ENCODE measurements at places on chromosomes 12 and 14.
A peak's percentile ranks its signal among the peaks of the same experiment; 100 is the strongest.

- DNase-seq: no peak
- no peaks in the 10 kb centered on the region for H3K36me3 ChIP-seq
- no peak overlapping the region for H3K27ac ChIP-seq
- no peak overlapping the region for H3K4me3 ChIP-seq
- H3K4me1 ChIP-seq: peaks cover 19% of the 10 kb centered on the region
Observed at GRCh38 chr14:31941487-31941886, 135.6 kb upstream of the ARHGAP5 start.

DNA sequence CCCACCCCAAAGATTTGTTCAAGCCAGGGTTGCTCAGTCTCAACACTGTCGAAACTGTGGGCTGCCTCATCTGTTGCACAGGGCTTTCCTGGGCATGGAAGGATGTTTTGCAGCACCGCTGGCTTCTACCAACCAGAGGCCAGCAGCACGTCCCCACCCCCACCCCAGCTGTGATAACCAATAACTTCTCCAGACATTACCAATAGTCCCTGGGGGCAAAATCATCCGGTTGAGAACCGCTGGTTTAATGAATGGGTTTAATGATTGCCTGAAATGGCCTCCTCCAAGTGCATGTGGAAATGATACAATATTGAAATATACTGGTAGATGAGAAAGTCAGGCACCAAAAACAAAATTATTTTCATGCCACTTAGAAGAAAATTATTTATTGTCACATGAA is 44.5 kb downstream of the RIMBP2 start:
- no peaks in the 10 kb centered on the region for H3K4me1 ChIP-seq
- H3K27ac ChIP-seq: no peak overlapping the region
- H3K4me3 ChIP-seq: no peak overlapping the region
- DNase-seq: no peak
- H3K27me3 ChIP-seq: peaks cover 2% of the 10 kb centered on the region

DNA sequence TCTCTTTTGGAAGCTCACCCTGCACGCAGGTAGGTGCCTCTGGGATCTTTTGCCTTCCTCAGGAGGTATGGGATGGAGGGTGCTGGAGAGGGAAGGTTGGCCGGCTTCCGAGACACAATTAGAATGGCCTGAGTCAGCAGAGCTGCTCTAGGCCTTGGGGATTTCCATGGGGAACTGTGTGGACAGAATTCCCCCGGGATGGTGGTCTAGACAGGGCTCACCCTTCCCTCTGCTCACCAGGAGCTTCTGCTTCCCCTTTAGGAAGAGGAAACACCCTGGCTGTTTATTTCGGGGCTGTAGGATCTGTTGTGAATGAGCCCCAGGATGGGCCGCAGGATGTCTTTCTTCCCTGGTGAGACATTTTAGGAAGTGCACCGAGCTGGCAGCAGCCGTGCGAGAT is 43.7 kb upstream of the TMED10 start:
- H3K36me3 ChIP-seq: no peaks in the 10 kb centered on the region
- H3K27ac ChIP-seq: no peak overlapping the region
- no peak for DNase-seq
- H3K27me3 ChIP-seq: peaks cover 2% of the 10 kb centered on the region

DNA sequence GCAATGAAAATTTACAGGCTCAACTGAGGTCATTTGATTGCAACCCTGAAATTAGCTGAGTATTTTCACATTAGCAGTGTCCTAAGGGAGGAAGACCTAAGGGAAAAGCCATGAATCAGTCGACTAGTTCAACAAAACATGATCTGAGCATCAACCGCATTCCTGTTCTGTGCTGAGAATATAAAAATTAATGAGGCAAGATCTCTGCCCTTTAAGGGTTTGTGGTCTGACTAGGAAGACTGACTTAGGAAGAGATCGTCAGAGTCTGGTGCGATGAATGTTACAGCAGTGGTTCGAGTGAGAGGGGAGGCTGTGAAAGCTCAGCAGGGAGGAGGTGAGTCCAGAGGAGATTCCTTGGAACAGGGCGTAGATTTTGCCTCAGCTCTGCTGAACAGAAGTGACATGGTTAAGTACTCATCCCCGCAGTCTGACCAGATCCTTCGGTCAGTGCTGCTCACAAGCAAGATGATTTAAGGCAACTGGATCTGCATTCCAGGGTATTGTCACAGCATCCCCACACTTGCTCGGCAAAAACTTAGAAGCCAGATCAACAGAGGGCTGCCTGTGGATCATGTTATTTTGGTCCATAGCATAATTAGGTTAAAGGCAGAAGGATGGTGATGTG is 49.6 kb downstream of the BMAL2 start:
- H3K4me1 ChIP-seq: peaks cover 2% of the 10 kb centered on the region
- no peak for DNase-seq
- H3K27me3 ChIP-seq: no peaks in the 10 kb centered on the region
- H3K4me3 ChIP-seq: no peak overlapping the region
- H3K27ac ChIP-seq: no peak overlapping the region
- H3K36me3 ChIP-seq: peaks cover 5% of the 10 kb centered on the region

DNA sequence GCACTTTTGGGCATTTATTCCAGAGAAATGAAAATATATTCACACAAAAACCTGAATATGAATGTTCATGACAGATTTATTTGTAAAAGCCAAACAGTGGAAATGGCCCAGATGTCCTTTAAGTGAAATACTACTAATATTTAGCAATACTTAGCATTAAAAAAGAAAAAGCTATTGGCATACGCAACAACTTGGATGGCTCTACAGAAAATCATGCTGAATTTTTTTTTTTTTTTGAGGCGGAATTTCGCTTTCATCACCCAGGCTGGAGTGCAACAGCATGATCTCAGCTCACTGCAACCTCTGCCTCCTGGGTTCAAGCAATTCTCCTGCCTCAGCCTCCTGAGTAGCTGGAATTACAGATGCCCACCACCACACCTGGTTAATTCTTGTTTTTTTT is 24.1 kb downstream of the FGD6 start:
- no peaks in the 10 kb centered on the region for H3K4me1 ChIP-seq
- no peak overlapping the region for H3K27ac ChIP-seq
- H3K27me3 ChIP-seq: no peaks in the 10 kb centered on the region
- DNase-seq: no peak

GRCh38 chr12:65891219-65891618 is 66.9 kb downstream of the HMGA2 start:
- H3K27me3 ChIP-seq: peaks cover 27% of the 10 kb centered on the region
- no peak for DNase-seq
- no peak overlapping the region for H3K4me3 ChIP-seq
- H3K27ac ChIP-seq: no peak overlapping the region
- no peaks in the 10 kb centered on the region for H3K36me3 ChIP-seq

DNA sequence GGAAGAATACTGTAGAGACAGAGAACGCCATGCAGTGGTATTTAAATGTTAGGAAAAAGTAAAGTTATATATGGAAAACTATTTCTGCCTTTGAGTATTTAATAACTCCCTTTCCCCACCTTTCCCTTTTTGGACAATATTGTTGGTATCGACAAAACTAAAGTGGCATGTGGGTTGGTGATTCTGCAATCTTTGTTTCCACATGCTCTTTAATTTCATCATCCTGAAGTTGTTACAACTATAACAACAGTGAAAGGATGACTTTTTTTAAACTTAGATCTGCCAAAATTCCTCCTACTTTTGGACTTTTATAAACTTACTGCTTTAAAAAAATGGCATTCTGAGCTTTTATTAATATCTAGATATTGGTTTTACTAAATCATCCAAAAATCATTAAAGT is 25.3 kb downstream of the TTC8 start:
- no peak overlapping the region for H3K27ac ChIP-seq
- H3K4me3 ChIP-seq: no peak overlapping the region
- H3K4me1 ChIP-seq: no peaks in the 10 kb centered on the region

GRCh38 chr12:121468499-121468801 is 68.5 kb downstream of the RNF34 start:
- no peak for DNase-seq
- H3K4me3 ChIP-seq: no peak overlapping the region
- no peak overlapping the region for H3K27ac ChIP-seq
- no peaks in the 10 kb centered on the region for H3K27me3 ChIP-seq
- H3K4me1 ChIP-seq: peaks cover 27% of the 10 kb centered on the region

- no peak overlapping the region for H3K4me3 ChIP-seq
- peaks cover 62% of the 10 kb centered on the region for H3K4me1 ChIP-seq
- DNase-seq: no peak
Observed at GRCh38 chr12:46177025-46177424, 91.8 kb downstream of the SLC38A1 start.

GRCh38 chr12:74889073-74889472 is 320.6 kb downstream of the KCNC2 start:
- H3K4me3 ChIP-seq: no peak overlapping the region
- no peaks in the 10 kb centered on the region for H3K27me3 ChIP-seq
- peaks cover 30% of the 10 kb centered on the region for H3K4me1 ChIP-seq
- no peak for DNase-seq
- H3K27ac ChIP-seq: no peak overlapping the region

GRCh38 chr12:93135286-93136239 is 206.5 kb upstream of the EEA1 start:
- H3K36me3 ChIP-seq: no peaks in the 10 kb centered on the region
- H3K27ac ChIP-seq: peak overlapping the region; percentile 7
- H3K4me1 ChIP-seq: peaks cover 34% of the 10 kb centered on the region
- no peak for DNase-seq
- H3K4me3 ChIP-seq: no peak overlapping the region

- H3K27me3 ChIP-seq: no peaks in the 10 kb centered on the region
- no peaks in the 10 kb centered on the region for H3K36me3 ChIP-seq
- no peak for DNase-seq
- H3K4me1 ChIP-seq: no peaks in the 10 kb centered on the region
- H3K27ac ChIP-seq: no peak overlapping the region
- H3K4me3 ChIP-seq: no peak overlapping the region
Observed at GRCh38 chr14:25756876-25757275, 706.9 kb upstream of the STXBP6 start.

- no peaks in the 10 kb centered on the region for H3K4me1 ChIP-seq
- no peaks in the 10 kb centered on the region for H3K36me3 ChIP-seq
- H3K27me3 ChIP-seq: no peaks in the 10 kb centered on the region
- H3K27ac ChIP-seq: no peak overlapping the region
- no peak for DNase-seq
Observed at GRCh38 chr12:40635141-40635731, 57.0 kb upstream of the CNTN1 start.

GRCh38 chr12:40971911-40972310 is 216.2 kb upstream of the PDZRN4 start:
- H3K27me3 ChIP-seq: no peaks in the 10 kb centered on the region
- no peaks in the 10 kb centered on the region for H3K36me3 ChIP-seq
- no peak for DNase-seq
- no peak overlapping the region for H3K4me3 ChIP-seq
- H3K4me1 ChIP-seq: no peaks in the 10 kb centered on the region

- H3K4me1 ChIP-seq: peaks cover 8% of the 10 kb centered on the region
- no peak overlapping the region for H3K27ac ChIP-seq
- H3K4me3 ChIP-seq: no peak overlapping the region
- no peaks in the 10 kb centered on the region for H3K36me3 ChIP-seq
Observed at GRCh38 chr14:22648506-22648905, 4.4 kb upstream of the OR6J1 start.

GRCh38 chr12:7162691-7163114 is 26.8 kb upstream of the PEX5 start:
- peak; percentile 30 for DNase-seq
- peaks cover 6% of the 10 kb centered on the region for H3K4me1 ChIP-seq
- H3K27me3 ChIP-seq: peaks cover 26% of the 10 kb centered on the region
- H3K36me3 ChIP-seq: peaks cover 4% of the 10 kb centered on the region
- H3K4me3 ChIP-seq: no peak overlapping the region

- H3K4me1 ChIP-seq: peaks cover 67% of the 10 kb centered on the region
- H3K4me3 ChIP-seq: peak overlapping the region; percentile 94
- peaks cover 60% of the 10 kb centered on the region for H3K36me3 ChIP-seq
- DNase-seq: no peak
Observed at GRCh38 chr12:119992129-119992705, 3.2 kb downstream of the BICDL1 start.

DNA sequence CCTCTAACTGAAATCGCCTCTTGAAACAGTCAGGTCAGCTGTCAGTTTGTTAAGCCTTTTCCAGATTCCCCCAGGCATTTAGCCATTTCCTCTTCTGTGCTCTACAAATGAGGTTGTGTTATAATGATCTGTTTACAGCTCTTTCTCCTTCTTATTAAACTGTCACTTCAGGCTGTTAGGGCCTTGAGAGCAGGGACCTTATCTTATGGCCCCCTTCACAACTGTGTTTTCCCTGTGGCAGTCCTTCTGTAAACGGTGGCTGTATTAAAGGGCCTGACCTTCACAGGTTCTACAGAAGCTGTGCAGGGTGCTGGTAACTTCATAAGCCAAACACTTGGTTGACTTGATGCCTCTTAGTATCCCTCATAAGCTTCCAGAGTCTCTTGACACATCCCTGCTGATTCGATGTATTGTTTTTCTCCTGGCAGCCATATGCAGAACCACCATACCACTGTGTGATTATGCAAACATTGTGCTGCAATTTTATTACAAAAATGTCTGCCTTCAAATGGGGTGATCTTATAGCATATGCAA is 104.7 kb downstream of the PLEKHA5 start:
- H3K4me1 ChIP-seq: peaks cover 11% of the 10 kb centered on the region
- H3K4me3 ChIP-seq: no peak overlapping the region
- no peaks in the 10 kb centered on the region for H3K27me3 ChIP-seq

- no peak for DNase-seq
- H3K27me3 ChIP-seq: peaks cover 8% of the 10 kb centered on the region
- H3K4me3 ChIP-seq: no peak overlapping the region
- H3K27ac ChIP-seq: no peak overlapping the region
- H3K36me3 ChIP-seq: no peaks in the 10 kb centered on the region
- H3K4me1 ChIP-seq: no peaks in the 10 kb centered on the region
Observed at GRCh38 chr12:102527171-102527720, 46.9 kb upstream of the IGF1 start.

- no peak for DNase-seq
- H3K27me3 ChIP-seq: no peaks in the 10 kb centered on the region
- no peak overlapping the region for H3K4me3 ChIP-seq
- peak overlapping the region; percentile 9 for H3K27ac ChIP-seq
Observed at GRCh38 chr12:24997970-24998582, 49.2 kb upstream of the BCAT1 start.

- DNase-seq: no peak
- H3K4me1 ChIP-seq: no peaks in the 10 kb centered on the region
- peaks cover 8% of the 10 kb centered on the region for H3K27me3 ChIP-seq
- no peaks in the 10 kb centered on the region for H3K36me3 ChIP-seq
- no peak overlapping the region for H3K27ac ChIP-seq
- H3K4me3 ChIP-seq: no peak overlapping the region
Observed at GRCh38 chr14:87690076-87690613, 302.8 kb downstream of the GALC start.

GRCh38 chr14:94903883-94904282 is 134.0 kb upstream of the GSC start:
- H3K27me3 ChIP-seq: no peaks in the 10 kb centered on the region
- no peaks in the 10 kb centered on the region for H3K4me1 ChIP-seq
- no peak overlapping the region for H3K27ac ChIP-seq
- no peak overlapping the region for H3K4me3 ChIP-seq

GRCh38 chr14:23009483-23009938 is 432 bp downstream of the C14orf93 start:
- no peaks in the 10 kb centered on the region for H3K27me3 ChIP-seq
- peak overlapping the region; percentile 95 for H3K4me3 ChIP-seq
- DNase-seq: no peak
- H3K36me3 ChIP-seq: no peaks in the 10 kb centered on the region
- H3K4me1 ChIP-seq: peaks cover 45% of the 10 kb centered on the region
